Stimulated activated CD8-positive, alpha-beta memory T cell treated with anti-CD3 and anti-CD28 coated beads, Interleukin-2, amount 100 ng/mL, for 48 hours (primary cell): ENCODE measurements at places on chromosomes 3 and 15.

DNA sequence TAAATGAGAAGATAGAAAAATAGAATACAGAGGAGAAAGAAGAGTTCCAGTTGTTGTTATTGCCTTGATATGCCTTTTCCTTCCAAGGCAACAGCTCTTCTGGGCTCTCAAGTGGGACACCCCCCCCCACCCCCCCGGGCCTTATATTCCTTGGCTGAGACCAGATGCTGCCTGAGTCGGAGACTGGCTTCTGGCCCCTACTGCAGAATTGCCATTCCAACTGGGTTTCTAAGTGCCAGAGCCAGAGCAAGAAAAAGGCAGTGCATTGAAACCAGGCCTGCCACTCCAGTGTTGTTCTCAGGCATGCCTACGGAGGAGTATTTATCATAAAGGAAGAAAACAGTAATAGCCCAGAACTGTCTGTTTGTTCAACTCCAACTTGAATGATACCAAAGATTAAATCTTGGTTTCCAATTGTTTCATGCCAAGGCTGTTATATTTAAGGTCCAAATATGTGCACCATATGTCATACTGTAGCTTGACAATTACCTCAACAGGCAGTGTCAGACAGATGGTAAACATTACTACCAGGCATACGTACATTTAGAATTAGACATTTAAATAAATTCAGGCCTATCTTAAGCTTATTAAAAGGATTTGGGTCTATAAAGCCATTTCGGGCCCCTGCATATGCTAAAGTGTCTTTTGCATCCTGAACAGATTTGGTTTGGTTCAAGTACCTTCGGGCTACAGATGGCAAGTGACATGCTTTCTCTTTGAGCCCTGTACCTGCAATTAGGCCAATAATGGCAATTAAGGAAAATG, 209.9 kb upstream of the SEMA6D start:
- DNase-seq = no peak

DNA sequence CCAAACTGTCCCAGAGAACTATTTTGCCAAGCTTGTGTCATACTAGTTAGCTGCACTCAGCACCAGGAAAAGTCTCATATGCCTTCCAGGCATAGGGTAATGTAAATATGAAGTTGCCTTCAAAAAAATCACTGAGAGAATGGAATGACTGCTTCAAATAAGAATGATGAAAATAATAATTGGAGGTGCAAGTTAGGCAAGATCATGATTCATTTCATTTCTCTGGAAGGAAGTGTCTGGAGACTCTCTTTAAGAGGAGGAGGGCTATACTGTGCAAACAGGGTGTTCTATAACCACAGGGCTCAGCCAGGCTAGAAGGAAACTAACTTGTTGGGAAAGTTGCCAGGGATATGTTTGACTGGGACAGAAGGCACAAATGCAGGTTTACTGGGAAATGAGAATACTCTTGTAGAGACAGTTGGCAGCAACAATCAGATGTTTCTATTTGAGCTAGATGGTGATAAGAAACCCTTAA, 4.3 kb downstream of the SIDT1 start:
- no peak for DNase-seq

DNA sequence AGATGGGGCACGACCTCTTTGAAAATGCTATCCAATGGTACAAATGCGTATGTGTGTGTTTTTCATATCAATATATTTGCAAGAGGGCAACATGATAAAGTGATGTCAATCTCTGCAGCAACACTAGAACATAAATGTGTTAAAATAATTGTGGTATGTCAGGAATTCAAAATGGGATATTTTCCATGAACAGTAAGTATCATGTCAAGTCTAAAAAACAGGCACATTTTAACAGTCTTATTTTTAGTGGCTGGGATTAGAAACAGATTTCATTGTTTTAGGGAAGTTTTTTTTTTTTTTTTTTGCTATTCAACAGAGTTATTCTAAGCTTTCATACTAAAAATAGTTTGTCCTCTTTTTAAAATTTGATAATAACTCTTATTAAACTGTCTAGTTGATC, 209.8 kb downstream of the GAP43 start:
- no peak for DNase-seq

- no peak for DNase-seq
Measured at GRCh38 chr15:78065284-78065872, 12.1 kb downstream of the TBC1D2B start.

GRCh38 chr3:23865595-23866396, 51.0 kb downstream of the NKIRAS1 start:
- no peak for DNase-seq

DNA sequence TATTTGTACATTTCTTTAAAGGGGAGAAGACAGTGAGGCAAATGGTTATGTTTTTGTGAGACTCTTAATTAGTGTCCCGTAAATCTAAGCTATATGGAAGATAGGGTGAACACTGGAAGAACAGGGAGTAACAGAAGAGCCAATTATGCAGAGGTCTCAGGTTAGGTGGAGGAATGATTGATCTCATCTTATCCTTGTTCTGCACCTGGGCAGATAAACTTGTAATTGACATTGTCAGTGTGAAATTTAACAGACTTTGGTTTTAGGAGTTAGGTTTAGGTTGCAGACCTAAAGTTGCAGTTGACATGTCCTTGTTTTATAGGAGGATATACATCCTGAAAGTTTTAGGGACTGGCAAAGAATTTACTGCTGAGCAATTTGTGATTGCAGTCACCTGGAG, 3.1 kb upstream of the TWF2 start:
- no peak for DNase-seq

GRCh38 chr3:156516961-156517360, 38.0 kb downstream of the SSR3 start:
- DNase-seq = no peak

DNA sequence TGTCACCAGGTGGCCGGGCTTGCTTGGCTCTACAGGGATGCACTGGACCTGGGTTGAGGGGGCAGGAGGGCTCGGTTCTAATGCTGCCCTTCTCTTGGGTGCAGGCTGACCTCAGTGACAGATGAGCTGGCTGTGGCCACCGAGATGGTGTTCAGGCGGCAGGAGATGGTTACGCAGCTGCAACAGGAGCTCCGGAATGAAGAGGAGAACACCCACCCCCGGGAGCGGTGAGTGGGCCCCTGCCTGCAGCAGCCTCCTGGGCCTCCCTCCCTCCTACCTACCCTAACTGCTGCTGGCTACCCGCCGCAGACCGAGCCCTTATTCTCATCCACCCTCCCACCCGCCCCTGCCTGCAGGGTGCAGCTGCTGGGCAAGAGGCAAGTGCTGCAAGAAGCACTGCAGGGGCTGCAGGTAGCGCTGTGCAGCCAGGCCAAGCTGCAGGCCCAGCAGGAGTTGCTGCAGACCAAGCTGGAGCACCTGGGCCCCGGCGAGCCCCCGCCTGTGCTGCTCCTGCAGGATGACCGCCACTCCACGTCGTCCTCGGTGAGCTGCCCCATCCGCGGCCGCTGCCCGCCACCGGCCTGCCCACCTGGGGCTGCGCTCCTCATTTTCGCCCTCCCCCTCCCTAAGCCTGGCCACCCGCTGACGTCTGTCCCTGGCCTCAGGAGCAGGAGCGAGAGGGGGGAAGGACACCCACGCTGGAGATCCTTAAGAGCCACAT, 5.6 kb downstream of the FES start:
- DNase-seq = no peak

DNA sequence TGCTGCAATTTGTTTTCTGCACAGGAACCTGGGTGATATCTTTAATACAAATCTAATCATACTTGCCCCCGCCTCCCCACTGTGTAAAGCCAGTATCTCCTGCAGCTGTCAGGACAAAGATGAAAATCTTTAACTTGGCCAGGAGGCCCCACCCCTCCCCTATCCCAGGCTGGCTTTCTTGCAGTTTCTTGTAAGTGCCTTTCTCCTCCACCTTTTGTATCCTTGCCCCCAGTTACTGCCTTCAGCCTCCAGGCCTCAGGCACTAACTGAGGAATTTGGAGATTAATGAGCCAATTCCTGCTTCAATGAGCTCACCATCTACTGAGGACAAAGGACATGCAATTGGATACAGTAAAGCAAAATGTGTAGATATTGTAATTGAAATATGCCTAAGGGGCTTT, 6.5 kb downstream of the GCSAM start:
- no peak for DNase-seq
